ENCODE measurements at places on chromosomes 3 and 15. TPM values are rescaled to one million over a fixed set of nuclear protein-coding genes. Genes with fewer than 3 reads are reported as not detected.

The PPIP5K1 gene
- 12.3 TPM for polyA plus RNA-seq

The FAN1 gene
- 15.8 TPM for polyA plus RNA-seq

The SMCO1 gene
- not detected for polyA plus RNA-seq

The SLC24A5 gene
- not detected for polyA plus RNA-seq

The MORC1 gene
- polyA plus RNA-seq = not detected

The TICRR gene
- polyA plus RNA-seq = 8.0 TPM

Measured in GM12878 (cell line).